ENCODE measurements at places on chromosomes 4 and X.

GRCh38 chr4:17713779-17714178, 67.6 kb downstream of the FAM184B start:
- DNase-seq, result no peak

- no peak for DNase-seq
Observed at GRCh38 chr4:120850018-120850599, 72.4 kb downstream of the PRDM5 start.

GRCh38 chrX:130772776-130773143, 130.2 kb downstream of the ENOX2 start:
- no peak for DNase-seq

GRCh38 chr4:47367761-47368160, 95.7 kb downstream of the COMMD8 start:
- DNase-seq, result no peak

DNA sequence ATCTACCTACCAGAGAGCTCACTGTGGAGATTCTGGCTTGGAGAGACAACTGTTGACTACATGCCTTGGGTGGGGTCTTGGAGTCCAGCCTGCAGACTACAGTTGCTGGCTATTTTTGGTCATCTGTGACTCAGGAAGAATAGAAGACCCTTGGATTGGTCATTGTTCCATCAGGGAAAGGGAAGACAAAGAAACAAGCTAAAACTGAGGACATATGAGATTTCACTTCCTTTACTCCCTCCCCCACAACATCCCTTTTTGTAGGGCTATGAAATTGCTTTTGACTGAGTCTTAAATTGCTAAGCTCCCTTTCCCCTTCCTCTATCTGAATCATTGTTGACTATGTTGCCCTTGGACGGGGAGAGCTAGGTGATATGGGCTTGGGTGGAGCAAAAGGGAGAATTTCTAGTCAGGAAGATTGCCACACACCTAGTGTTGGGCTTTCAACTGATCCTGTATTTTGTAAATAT, 11.7 kb downstream of the MSN start:
- no peak for DNase-seq

DNA sequence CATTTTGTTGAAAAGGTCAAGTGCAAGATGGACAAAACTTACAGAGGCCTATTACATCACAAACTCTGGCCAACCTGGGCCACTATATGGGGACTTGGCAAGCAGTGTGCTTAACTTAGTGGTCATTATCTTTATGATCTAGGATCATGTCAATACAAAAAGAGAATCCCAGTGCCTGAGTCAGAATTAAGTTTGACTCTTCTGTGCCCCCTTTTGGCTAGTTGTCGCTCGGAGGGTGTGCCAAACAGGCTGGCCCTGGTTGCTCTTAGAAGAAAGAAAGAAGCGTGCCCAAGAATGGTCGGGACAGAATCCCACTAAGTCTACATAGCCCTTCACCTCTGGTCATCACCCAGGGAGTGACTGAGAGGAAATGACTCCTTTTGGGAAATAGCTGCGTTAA, 100.1 kb downstream of the EIF4E start:
- peak; percentile 19 for DNase-seq

DNA sequence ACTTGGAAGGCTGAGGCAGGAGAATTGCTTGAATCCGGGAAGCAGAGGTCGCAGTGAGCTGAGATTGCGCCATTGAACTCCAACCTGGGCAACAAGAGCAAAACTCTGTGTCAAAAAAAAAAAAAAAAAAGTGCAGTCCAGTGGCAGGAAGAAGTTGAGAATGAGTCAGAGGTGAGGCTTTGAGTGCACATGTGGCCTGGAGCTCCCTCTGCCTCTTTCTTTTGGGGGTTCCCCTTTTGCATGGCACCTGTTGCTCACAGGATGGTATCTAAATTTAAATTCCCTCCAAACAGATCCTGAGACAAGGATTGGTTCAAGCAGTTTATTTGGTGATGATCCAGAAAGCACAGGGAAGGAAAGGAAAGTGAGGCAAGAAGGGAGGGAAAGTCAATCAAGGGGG, 151.4 kb upstream of the STX18 start:
- peak; percentile 58 for DNase-seq

DNA sequence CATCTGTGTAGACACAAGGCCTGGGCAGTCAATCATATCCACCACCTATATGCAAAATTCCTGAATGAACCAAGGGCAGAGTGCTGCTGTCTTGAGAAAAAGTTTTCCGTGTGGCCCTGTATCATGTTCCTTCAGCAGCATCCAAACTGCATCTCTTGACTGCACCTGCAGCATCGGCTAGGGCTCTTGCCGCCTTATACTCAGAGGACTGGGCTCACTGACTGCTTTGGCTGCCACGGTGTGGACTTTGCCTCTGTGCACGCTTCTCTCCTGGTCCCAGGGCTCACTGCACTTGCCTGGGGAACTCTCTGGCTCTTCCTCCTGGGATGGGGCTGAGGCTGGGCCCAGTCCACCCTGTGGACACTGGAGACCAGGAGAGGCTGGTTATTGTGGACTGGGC, 39.5 kb upstream of the STS start:
- DNase-seq, result no peak

DNA sequence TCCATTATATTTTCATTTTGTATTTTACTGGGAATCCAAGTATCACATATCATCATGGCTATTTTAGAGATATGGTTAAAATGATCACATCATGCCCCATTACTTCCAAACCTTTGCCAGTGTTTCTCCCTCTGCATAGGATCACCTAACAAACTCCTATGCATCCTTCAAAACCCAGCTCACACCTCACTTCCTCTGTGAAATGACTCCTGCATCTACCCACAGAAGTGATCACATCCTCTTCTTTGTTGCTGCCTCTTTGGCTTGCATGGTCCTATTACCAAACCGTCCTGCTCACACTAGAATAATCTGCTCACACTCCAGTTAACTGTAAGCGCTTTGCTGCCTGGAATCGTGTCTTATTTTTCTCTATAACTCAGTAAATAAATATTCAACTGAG, 74.7 kb upstream of the C4orf50 start:
- peak; percentile 12 for DNase-seq

DNA sequence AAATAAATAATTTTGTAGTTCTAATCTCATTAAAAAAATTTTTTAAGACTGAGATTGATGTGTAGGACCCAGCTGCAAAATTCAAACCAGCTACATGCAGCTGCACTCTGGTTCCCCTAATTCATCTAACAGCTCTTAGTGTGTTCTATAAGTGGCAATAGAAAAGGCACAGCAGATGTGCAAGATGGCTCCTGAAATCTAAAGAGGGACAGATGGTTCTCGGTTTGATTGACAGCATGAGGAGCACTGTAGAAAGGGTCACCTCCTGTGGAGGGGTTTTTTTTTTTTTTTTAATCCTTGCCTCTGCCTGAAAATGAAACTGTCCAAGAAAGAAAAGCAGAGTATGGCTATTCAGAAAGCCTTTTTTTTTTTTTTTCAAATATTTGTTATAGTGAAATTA, 16.9 kb upstream of the OCIAD1 start:
- DNase-seq, result no peak

DNA sequence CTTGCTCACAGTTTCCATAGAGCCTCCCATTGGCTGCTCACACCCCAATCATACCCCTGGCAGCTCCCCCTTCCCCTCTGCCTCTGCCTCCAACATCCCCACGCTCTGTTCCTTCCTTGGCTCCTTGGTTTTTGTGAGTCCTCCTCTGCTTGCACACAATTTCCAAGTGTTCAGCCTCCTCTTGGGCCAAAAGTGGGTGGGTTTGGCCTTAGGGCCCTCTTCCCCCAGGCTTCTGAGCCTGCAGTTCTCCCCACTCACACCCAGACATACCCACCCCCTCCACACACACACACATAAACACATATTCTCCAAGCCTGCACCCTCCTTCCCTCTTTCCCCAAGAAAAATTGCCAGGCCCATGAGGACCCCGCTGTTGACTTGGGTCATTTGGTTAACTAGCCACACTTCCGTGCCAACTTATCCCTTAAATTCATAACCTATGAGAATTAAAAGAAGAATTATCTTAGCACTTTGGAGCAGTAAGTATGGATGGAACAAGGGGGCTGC, 4.5 kb downstream of the APLN start:
- no peak for DNase-seq

DNA sequence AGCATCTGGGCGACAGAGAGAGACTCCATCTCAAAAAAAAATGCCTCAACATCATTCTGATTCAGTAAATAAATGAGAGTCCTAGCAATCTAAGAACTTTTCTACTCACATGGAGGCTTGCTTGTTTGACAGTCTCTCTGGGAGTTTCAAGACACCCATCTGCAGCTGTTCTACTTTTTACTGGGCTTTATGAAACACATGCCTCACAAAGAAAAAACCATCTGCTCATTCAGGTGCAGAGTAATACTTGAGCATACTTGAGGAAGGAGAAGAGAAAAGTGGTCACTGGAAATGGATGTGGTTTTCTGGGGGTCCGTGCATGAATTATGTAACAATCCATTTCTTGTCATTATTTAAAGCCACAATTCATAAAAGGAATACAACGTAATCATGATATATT, 87.1 kb upstream of the DDX53 start:
- no peak for DNase-seq

DNA sequence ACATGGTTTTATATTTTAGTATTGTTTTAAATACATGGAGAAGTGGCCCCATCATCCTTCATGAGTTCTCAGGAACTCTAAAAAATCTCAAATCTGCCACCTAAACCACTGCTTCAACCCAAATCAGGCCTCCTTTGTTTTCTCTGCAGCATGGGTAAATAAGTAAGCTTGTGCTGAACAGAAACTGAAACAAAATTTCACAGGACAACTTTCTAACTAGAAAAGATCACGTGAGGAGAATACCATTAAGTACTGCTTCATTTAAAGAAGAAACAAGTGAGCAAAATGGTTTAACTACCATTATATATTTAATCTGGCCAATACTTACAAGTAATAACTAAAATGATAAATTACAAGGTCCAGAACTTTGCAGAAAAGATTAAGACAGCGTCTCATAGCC, 2.5 kb downstream of the ARAP2 start:
- DNase-seq, result peak; percentile 70

- no peak for DNase-seq
Observed at GRCh38 chr4:89247951-89248350, 59.6 kb downstream of the GPRIN3 start.

- DNase-seq, result no peak
Observed at GRCh38 chr4:62717154-62717553, 1517.0 kb downstream of the ADGRL3 start.

DNA sequence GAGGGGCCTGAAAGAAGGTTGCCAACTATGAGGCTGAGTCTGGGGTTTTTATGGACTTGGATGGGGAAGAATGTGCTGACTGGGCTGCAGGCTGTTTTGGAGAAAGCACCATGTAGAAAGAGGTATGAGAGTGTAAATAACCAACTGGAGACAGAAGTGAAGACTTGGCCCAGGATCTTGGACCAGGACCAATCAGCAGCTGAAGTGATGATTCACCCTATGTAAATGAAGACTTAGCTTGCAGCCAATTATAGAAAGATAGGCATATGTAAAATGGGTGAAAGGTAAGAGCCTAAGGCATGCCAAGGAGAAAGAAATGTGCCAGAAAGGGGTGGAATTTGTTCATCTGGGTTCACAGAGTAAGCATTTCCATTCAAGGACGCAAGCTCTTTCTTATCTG, 856.7 kb upstream of the PRKX start:
- no peak for DNase-seq

Data from activated CD4-positive, alpha-beta T cell treated with anti-CD3 and anti-CD28 coated beads, Interleukin-2, Interleukin-4, amounts not matched to agents 100 ng/mL and 50 ng/mL, durations not matched to agents 16 hours and 8 hours (primary cell).